Stomach (tissue), 19 donors: ENCODE measurements at places on chromosomes 13 and 19. TPM values are rescaled to one million over a fixed set of nuclear protein-coding genes. Genes with fewer than 3 reads are reported as not detected.
A peak's percentile ranks its signal among the peaks of the same experiment; 100 is the strongest.

GRCh38 chr13:42600943-42601342, 27.0 kb downstream of the TNFSF11 start:
- no peak for DNase-seq
- no peaks in the 10 kb centered on the region for H3K27me3 ChIP-seq
- H3K27ac ChIP-seq: no peak overlapping the region
- no peak overlapping the region for H3K4me3 ChIP-seq
- no peaks in the 10 kb centered on the region for H3K36me3 ChIP-seq
- peaks cover 14% of the 10 kb centered on the region for H3K4me1 ChIP-seq

DNA sequence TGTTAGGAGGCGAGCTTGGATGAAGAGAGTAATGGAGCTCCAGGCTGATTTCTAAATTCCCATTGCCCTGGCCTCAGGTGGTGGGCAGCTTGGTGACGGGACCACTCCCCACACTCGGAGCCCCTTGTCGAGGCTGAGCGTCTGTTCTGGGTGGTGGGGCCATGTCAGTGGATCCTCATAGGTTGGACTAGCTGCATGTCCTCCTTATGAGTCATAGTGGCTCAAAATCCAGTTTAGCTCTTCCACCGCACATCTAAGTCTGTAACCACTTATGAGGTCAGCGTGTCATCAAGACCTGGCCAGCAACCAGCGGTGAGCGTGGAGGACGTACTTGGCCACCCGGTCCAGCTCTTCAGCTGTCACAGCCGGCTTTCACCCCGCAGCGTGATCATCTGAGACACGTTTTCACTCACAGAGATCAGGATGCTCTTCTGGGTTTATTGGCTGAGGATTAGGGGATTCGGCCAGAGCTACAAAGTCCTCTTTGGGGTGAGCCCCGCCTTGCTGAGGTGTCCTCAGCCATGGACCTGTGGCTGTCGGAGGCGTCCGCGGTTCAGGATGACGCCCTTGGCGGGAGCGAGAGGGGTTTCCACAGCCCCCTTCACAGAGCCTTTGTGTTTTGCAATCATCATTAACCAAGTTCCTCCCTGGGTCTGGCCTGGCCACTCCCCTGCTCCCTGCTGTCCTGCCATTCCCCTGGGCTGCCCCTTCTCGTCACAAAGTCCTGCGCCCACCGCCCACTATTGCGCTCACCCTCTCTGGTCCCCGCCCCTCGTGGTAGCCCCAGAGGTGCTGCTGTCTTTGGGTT, 41.9 kb downstream of the ADPRHL1 start:
- peak overlapping the region; percentile 80 for H3K27ac ChIP-seq
- no peaks in the 10 kb centered on the region for H3K36me3 ChIP-seq
- H3K4me1 ChIP-seq: peaks cover 32% of the 10 kb centered on the region
- no peaks in the 10 kb centered on the region for H3K27me3 ChIP-seq
- no peak overlapping the region for H3K4me3 ChIP-seq

GRCh38 chr19:39157275-39157996, 31.9 kb downstream of the PAK4 start:
- no peak for DNase-seq
- no peaks in the 10 kb centered on the region for H3K36me3 ChIP-seq
- H3K4me3 ChIP-seq: no peak overlapping the region
- H3K4me1 ChIP-seq: peaks cover 80% of the 10 kb centered on the region
- H3K27ac ChIP-seq: peak overlapping the region; percentile 54

GRCh38 chr13:109900320-109900719, 113.9 kb upstream of the IRS2 start:
- H3K4me1 ChIP-seq: no peaks in the 10 kb centered on the region
- no peak overlapping the region for H3K4me3 ChIP-seq
- DNase-seq: peak; percentile 14
- H3K27ac ChIP-seq: no peak overlapping the region
- H3K27me3 ChIP-seq: no peaks in the 10 kb centered on the region

GRCh38 chr19:6693681-6694080, 23.7 kb upstream of the TNFSF14 start:
- no peak overlapping the region for H3K4me3 ChIP-seq
- H3K27ac ChIP-seq: no peak overlapping the region
- no peak for DNase-seq

DNA sequence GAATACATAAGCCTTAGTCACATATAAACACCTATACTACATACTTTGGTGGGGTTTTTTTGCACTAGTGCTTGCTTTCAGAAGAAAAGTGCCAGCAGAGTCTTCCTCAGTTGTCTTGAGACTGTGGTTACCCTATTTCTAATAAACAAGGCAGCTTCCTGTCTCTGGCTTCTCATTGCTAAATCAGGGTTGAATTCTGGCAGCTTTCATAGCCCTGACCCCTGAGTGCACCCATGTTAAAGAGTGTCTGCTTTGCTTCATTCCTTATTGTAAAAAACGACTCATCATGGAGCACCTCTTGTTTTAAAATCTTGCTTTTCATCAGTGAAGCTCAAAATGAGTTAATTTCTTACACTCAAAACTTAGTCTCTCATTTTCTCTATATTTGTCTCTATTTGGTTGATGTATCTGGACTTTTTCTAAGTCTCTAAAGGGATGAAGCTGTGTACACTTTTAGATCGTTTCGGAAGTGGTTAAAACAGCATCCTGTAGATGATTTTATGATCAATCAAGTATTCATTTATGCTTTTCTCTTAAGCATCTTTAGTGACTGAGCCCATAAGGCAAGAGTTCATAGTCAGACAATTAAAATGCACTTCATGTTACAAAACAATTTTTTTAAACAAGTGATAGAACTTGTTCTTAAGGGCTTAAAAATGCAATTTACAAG, 72.1 kb downstream of the KLF12 start:
- no peak for DNase-seq
- peaks cover 37% of the 10 kb centered on the region for H3K4me1 ChIP-seq
- no peaks in the 10 kb centered on the region for H3K36me3 ChIP-seq
- H3K4me3 ChIP-seq: no peak overlapping the region

Gene PNMA8B
- total RNA-seq: under 0.01 TPM
